ENCODE measurements at places on chromosomes 12 and 14. TPM values are rescaled to one million over a fixed set of nuclear protein-coding genes. Genes with fewer than 3 reads are reported as not detected.

CLEC9A gene
- total RNA-seq = not detected

GRCh38 chr14:79136071-79137044 lies 966.2 kb downstream of the NRXN3 start:
- DNase-seq = no peak

- no peak for DNase-seq
Measured at GRCh38 chr12:81081726-81082125, 3.8 kb downstream of the ACSS3 start.

GRCh38 chr12:79559591-79559990 lies 131.2 kb downstream of the PAWR start:
- no peak for DNase-seq

- DNase-seq = no peak
Measured at GRCh38 chr12:54142114-54142475, 46.7 kb downstream of the SMUG1 start.

CLEC4E gene
- 0.58 TPM for total RNA-seq

DNA sequence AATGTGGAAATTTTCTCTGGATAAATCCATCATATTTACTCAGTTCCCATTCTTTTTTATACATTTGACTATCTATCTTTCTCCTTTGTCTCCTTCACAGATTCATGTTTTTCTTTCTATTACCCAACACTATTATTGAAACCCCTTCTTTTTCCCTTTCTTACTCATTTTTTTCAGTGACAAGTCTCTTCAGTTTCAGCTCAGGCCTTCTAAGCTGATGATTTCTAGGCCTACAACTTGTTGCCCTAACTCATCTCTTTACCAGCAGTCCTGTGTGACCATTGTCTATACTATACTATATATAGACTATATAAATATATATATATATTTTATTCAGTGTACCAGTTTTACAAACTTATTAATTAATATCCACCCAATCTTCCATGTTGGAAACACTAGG lies 31.8 kb downstream of the SLC16A7 start:
- DNase-seq = no peak

SGPP1 gene
- total RNA-seq = 13.2 TPM

DNA sequence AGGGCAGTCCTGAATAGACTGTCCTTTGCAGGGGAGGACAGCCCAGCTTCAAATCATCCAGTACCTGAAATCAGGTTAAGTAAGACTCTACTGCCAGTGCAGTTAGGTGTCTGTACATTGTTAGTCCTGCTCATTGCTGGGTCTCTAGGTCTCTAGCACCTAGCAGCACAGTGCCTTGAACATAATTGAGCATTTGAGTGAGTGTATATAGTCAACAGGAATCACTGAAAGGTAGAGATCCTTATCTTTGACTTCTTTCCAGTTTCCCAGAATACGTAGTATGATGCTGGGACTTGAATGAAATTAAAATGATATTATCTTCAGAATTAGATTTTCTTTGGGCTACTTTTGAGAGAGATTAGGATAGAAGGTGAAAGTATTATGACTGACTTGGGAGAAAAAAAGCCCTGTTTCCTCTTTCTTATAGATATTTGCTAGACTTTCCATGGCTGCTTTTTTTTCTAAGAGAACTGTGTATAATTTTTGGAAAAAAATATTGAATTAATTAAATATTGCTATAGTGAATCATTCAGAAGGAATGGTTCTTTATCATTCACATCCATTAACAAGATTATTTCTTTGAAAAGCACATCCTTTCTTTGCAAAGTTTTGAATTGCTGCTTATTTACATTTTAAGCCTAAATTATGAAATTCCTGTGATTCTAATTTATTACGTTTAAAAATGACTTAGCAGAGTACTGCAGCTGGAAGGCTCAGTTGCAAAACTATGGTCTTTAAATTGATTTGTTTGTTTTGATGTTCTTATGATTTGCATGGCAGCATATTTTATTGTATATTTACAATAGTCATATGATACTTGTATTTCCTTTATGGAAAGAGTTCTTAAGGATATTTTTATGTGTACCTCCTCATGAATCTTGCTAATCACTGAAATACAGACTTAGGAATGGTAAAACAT lies 51.6 kb downstream of the PPP4R4 start:
- DNase-seq = no peak

GRCh38 chr12:7269273-7269672 lies 34.6 kb upstream of the ACSM4 start:
- no peak for DNase-seq

GRCh38 chr14:20546877-20547276 lies 14.0 kb downstream of the RNASE9 start:
- DNase-seq = no peak

- no peak for DNase-seq
Measured at GRCh38 chr14:72715850-72716228, 178.1 kb downstream of the DPF3 start.

GRCh38 chr12:72365151-72365550 lies 93.0 kb downstream of the TRHDE start:
- DNase-seq = no peak

FAM186B gene
- total RNA-seq = 0.12 TPM

EML5 gene
- not detected for total RNA-seq

DNA sequence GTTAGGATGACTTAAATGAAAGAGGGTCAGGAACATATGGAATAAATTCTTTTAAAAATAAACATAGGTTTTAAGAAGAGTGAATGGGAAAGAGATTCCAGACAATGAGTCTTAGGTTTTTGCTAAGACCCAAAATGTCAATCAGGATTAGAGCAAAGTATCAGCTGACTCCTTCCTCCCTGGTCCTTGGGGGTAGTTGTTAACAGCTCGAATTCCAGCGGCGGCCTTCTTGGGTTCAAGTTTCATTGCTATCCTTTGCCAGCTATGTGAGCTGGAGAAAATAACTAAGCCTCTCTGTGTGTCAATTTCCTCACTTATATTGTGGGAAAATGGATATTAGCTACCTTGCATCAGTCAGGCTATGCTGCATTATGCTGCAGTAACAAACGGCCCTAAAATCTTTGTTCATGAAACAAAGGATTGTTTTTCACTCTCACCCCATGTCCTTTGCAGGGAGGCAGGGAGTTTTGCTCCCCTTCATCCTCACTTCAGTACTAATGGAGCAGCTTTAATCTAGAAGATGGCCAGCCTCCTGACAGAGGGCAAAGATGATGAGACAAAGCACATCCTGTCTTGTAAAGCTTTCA lies 83.8 kb upstream of the RFLNA start:
- no peak for DNase-seq

NUMB gene
- 72.4 TPM for total RNA-seq

DNA sequence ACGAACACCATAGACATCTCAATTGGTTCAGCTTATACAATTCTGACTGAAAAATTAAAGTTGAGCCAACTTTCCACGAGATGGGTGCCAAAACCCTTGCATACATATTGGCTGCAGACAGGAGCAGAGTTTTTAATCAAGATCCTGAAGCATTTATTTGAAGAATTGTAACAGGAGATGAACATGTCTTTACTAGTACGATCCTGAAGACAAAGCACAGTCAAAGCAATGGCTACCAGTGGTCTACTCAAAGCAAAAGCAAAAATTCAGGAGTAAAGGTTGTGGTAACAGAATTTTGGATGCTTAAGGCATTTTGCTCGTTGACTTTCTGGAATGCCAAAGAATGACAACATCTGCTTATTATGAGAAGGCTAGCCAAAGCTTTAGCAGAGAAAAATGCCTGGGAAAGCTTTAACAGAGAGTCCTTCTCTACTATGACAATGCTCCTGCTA lies 20.7 kb downstream of the ZDHHC17 start:
- no peak for DNase-seq

DNA sequence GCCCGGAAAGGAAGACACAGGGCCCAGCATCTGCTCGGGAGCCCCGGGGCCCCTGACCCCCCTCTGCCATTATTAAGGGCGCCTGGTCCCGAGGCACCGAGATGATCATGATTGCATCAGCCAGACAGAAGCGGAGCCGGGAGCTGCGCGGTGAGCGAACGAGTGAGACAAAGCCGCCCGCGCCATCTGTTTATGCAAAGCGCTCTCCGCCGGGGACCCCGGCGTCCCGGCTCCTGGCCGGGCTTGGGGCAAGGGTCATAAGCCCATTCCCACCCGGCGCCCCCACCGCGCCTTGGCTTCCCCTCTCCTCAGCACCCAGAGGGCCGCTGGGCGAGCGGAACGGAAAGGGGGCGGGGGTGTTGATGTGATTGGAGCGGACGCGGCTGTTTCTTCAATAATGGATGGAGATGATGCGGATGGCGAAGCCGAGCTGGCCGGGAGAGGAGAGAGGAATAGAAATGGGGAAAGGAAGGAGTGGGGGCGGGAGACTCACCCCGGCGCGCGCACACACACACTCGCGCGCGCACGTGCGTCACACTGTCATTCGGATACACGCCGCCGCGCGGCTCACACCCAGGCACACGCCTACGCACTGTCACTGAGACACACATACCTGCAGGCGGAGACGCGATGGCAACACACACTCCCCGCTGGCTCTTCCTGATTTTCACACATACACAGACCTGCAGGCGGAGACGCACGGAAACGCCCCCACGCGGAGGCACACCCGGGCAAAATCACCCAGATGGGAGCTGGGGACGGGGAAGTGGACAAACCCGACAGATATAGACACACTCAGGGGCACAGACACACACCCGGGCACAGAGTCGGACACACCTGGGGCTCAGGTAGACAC lies 10.7 kb downstream of the STAC3 start:
- DNase-seq = no peak

EIF2S3B gene
- total RNA-seq = 2.3 TPM

MYH7 gene
- not detected for total RNA-seq

DNA sequence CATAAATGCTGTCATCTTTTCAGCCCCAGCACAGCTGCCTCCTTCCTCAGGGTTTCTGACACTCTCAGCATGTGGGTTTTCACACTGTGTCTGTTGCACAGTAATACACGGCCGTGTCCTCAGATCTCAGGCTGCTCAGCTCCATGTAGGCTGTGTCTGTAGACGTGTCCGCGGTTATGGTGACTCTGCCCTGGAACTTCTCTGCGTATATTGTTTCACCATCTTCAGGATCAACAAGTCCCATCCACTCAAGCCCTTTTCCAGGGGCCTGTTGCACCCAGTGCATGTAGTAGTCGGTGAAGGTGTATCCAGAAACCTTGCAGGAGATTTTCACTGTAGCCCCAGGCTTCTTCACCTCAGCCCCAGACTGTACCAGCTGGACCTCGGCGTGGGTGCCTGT lies 1210.6 kb downstream of the TMEM121 start:
- no peak for DNase-seq

- no peak for DNase-seq
Measured at GRCh38 chr12:123671876-123672275, 963 bp downstream of the TCTN2 start.

KLRF1 gene
- not detected for total RNA-seq

DNA sequence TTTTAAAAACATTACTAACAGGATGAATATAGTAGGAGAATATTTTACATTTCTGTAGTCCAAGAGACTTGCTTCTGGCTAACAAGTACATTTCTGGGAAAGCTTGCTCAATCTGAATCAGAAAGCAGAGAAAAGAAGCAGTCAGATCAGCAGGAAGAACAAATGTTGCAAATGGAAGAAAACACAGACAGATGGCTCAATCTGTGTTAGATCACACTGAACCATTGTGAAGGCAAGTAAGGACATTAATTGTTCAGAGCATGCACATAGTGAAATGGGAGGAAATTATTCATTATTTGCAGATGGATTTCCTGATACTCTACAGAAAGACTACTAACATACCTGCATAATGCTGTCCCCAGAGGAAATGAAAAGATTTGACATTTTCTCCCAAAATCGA lies 65.2 kb upstream of the CNOT2 start:
- no peak for DNase-seq

- no peak for DNase-seq
Measured at GRCh38 chr12:102567031-102567985, 86.9 kb upstream of the IGF1 start.

DNA sequence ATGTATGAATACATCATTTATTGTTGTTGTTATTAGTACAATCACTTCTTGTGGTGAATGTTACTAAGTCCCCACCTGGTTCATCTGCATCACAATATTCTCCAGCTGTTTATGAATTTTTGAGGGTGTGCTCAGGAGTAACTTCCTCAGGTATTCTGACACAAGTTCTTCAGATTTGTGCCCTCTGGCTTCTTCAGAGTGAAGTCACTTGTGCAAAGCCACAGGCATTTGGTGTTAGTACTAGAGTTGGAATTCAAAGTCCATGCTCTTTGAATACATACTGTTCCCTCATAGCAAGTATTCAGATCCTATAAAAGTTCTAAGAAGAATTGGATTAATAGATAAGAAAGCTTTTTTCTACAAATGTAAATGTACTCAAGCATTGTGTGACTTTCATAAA lies 150.3 kb upstream of the AVPR1A start:
- DNase-seq = no peak

PRH1 gene
- 25.2 TPM for total RNA-seq

DNA sequence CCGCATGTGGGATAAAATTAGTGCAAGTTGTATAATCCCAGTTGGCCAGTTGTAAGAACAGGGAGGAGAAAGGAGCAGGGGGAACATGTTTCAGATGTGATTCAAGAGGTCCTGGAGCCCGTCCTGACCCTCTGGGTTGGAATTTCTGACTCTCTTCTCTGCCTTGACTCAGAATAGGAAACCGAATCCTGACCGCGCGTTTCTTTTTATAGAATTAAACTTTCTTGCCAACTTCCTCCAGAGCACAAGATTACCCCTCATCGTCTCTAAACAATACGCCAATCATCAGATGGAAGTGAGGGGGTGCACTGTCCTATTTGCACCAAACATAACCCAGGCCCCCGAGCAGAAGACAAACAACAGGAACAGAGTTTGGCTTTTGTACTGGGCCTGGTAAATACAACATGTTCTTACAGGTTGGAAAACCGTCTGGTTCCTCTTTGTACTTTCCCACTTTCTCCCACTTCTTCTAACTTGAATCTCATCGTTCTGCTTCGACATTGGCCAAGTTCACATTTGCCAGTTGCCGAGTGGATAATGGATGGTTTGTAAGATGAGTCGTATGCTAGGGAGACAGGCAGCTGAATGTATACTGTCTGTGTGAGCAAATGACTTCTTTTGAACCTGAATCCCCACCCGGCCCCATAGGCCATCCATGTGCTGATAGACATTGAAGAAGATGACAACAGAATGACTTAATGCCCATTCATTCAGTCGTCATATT lies 42.6 kb upstream of the MED13L start:
- DNase-seq = no peak

RDH11 gene
- total RNA-seq = 65.3 TPM

DNA sequence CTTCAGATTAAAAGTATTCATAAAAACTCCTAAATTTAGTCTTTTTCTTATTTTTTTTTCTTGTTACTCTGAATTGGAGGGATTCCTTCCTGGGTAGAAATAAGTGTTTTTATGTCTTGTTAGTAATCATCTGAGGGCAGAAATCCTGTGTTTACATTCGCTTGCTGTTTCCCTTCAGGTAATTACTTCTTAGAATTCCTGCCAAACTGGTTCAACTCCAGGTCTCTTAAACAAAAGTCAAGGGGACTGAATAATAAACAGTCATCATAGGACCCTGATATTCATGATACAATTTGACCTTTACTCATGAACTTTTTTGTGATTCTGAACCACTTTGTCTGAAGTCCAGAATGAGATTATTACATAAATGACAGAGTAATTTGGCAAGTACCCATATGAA lies 843.9 kb downstream of the FLRT2 start:
- DNase-seq = no peak

TAS2R9 gene
- total RNA-seq = 0.18 TPM

All from glomerular endothelial cell (primary cell).